ENCODE measurements at places on chromosomes 1 and 21. TPM values are rescaled to one million over a fixed set of nuclear protein-coding genes. Genes with fewer than 3 reads are reported as not detected.

The SELP gene
- not detected for total RNA-seq

The SERINC2 gene
- total RNA-seq, result 28.7 TPM

The LCE1C gene
- total RNA-seq, result not detected

The CENPF gene
- 87.6 TPM for total RNA-seq

The DIRAS3 gene
- 0.98 TPM for total RNA-seq

The AADACL4 gene
- not detected for total RNA-seq

The TFF2 gene
- not detected for total RNA-seq

The LRRN2 gene
- 16.9 TPM for total RNA-seq

The FOXD2 gene
- total RNA-seq, result 0.54 TPM

The PCSK9 gene
- total RNA-seq, result 3.7 TPM

The FCAMR gene
- not detected for total RNA-seq

The NPR1 gene
- 1.4 TPM for total RNA-seq

The EFNA3 gene
- 6.2 TPM for total RNA-seq

The CELSR2 gene
- 5.7 TPM for total RNA-seq

The MAN1C1 gene
- 0.37 TPM for total RNA-seq

The KCNH1 gene
- 2.7 TPM for total RNA-seq

The MAP3K6 gene
- total RNA-seq, result 13.2 TPM

The UBE2J2 gene
- 47.0 TPM for total RNA-seq

The ACTA1 gene
- total RNA-seq, result 0.46 TPM

The MMEL1 gene
- not detected for total RNA-seq

The MYOC gene
- total RNA-seq, result 0.06 TPM

The KIAA1614 gene
- 1.2 TPM for total RNA-seq

The IFI44 gene
- 0.30 TPM for total RNA-seq

The RHD gene
- not detected for total RNA-seq

The PLA2G2D gene
- not detected for total RNA-seq

The KCNE1 gene
- total RNA-seq, result not detected

The GBP7 gene
- not detected for total RNA-seq

The ATP1A4 gene
- total RNA-seq, result not detected

The EPHB2 gene
- total RNA-seq, result 29.6 TPM

The KIF21B gene
- total RNA-seq, result 2.4 TPM

The S100A12 gene
- total RNA-seq, result not detected

The PADI1 gene
- total RNA-seq, result 0.86 TPM

Measured in A549 treated with ZK216348 at 1 μM for 4 hours (cell line).